ENCODE measurements at places on chromosomes 2 and 18. TPM values are rescaled to one million over a fixed set of nuclear protein-coding genes. Genes with fewer than 3 reads are reported as not detected.
A peak's percentile ranks its signal among the peaks of the same experiment; 100 is the strongest.

IRS1 gene
- total RNA-seq = 14.5 TPM

FBXO48 gene
- 0.79 TPM for total RNA-seq

RGPD3 gene
- total RNA-seq = 0.30 TPM

TMEM178A gene
- total RNA-seq = 3.2 TPM

IL36RN gene
- 10.9 TPM for total RNA-seq

CNGA3 gene
- total RNA-seq = 0.10 TPM

RAB31 gene
- total RNA-seq = 31.1 TPM

TEX44 gene
- total RNA-seq = not detected

GRCh38 chr2:237223201-237223861, 137.6 kb downstream of the COPS8 start:
- DNase-seq = peak; percentile 56

DNA sequence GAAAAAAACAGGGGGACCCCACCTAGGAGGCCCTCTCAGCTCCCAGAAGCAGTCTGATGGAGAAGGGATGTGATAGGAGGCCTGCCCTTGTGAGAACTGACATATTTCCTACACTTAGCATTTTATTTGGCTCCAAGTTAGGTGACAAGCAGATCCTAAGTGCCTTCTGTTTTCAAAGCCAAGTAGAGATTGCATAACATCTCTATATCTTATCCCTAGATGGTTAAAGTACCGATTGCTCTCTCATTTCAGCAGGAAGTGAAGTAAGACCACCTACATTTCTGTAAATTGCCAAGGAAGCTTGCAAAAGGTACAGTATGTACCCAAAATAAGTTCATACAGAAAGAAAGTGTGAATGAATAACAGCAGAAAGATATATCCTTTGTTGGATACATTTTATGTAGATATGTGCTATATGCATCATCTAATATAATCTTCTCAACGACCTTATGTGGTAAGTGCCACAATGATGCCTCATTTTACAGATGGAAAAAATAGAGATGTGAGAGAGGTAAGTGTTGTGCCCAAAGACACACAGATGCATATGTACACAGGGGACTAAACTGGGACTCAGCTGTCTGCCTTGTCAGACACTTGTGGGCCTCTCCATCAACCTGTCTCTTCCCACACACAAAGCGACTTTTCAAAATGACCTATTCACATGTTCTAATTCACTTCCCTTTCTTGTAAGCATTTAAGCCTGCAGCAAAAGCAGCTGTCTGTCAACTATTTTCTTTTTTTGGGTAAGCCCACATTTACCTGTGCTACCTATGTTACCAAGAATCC, 38.9 kb downstream of the DHRS9 start:
- no peak for DNase-seq

DNA sequence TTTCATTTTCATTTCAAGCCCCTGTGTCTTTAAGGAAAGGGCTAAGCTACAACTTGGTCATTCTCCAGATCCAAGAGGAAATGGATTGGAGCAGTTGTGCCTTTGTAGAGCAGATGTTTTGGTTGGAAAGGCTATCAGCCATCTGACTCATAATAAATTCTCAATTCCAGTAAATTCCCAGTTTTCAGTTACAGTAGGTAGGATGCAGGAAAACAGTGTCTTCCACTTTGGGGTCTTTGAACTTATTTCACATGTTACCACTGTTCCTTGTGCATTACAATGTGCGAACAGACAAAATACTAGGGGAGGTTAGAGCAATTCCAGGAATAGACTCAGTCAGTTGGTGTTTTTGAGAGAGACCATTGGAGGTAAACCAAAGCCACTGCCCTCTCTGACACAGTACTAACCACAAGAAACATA, 211.9 kb downstream of the BABAM2 start:
- peak; percentile 81 for DNase-seq

DNA sequence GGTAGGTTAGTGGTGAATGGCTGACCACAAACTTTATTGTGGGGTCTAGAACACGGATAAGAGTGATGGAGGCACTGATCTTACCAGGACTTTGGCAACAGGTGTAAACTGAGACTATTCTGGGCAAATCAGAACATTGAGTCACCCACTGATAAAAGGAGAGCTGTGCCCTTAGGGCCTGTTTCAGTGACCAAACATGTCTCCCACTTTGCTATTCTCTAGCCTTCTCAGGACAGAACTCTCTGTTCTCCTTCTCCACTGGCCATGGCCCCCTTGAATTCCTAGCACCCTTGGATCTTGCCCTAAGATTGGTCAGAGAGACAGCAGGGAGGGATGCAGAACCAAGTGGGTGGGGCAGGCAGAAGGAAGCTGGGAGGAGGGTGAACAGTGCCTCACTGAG, 18.3 kb downstream of the TRPM8 start:
- DNase-seq = no peak

DNA sequence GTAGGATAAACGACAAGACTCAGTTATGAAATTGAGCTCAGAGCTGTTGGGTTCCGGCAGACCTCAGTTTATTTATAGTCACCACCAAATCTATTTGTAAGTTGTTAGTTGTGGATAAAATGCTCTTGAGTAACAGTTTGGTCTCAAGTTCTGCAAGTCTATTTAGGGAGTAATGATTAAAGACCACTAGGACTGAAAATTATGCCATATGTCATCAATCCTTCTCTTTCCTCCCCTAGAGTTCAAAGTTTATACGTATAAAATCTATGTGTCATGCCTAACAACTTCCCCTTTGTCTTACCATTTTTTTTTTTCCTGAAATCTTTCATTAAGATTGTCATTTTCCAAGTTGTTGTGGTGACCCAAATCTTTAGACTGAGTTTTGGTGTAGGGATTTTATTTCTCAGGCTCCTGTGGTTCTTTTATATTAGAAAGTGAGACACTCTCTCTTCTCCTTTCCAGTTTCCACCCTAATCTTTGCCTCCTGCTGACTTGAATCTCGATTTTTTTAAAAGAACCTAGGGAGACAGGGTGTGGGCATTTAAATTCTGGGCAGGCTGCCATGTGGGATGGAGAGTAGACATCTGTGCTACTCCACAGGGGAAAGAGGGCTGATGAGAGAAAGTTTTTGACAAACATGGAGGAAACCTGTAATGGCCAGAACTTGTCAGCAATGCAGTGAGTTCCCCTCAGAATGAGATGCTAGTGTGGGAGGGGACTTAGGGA, 51.0 kb downstream of the LAMA3 start:
- no peak for DNase-seq

GRCh38 chr2:103529798-103530502, 768.1 kb downstream of the TMEM182 start:
- DNase-seq = no peak

- no peak for DNase-seq
Observed at GRCh38 chr2:31415421-31415820, 879 bp upstream of the XDH start.

DNA sequence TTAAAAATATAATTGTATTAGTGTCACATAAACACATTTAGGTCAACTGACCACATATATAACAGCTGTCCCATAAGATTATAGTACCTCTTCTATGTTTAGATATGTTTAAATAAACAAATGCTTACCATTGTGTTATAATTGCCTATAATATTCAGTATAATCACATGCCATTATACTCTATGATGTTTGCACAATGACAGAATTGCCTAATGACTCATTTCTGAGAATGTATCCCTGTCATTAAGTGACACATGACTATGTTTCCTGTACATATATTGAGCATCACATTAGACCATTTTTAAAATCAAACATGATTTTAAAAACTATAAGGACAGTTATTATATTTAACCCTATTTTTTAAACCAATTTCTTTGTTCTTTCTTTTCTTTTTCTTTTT, 89.8 kb downstream of the HS6ST1 start:
- no peak for DNase-seq

DNA sequence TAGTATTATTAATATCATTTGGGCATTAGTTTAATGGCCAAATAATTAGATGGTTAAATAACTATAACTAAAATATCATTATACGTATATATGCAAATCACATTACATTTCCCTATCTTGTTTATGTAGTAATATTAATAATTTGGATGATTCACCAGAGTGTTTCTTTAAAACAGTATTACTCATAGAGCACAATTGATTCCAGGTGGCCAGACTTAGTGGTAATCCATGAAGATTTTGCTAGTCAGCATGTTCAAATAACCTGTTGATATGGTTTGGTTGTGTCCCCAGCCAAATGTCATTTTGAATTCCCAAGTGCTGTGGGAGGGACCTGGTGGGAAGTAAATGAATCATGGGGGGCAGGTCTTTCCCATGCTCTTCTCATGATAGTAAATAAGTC, 782.3 kb downstream of the LRP1B start:
- DNase-seq = no peak

GRCh38 chr18:13051950-13052349, 60.8 kb downstream of the CEP192 start:
- no peak for DNase-seq

DNA sequence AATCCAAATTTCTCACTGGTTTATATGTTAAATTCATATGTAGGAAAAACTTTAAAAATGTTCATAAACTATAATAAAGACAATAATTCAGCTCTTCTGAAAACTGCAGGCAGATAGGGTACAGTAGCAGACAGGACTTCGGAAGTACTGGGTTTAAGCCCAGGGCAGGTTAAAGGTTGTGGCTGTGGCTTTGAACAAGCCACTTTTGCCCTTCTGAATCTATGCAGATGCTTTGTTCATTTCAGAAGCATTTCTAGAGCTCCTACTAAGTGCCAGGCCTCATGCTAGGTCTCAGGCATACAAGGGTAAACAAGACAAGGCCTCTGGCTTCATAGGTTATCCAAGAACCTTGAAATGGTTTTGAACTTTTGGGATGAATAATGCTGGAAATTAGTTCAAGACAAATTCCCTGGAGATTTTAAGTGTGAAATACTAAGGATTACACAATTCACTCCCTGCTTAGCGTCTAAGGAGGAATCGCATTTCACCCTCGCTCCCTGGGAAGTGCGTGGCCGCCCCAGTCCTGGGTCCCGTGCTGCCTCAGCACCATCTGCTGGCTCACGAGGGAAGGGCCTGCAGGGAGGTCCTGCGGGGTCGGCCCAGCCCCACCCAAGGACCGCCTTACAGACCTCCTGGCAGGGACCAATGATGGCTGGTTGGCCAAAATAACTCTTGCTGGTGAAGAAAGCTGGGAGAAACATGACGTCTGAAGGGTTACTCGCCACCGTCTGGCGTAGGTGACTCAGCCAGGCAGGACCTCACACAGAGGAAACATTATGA, 67.7 kb upstream of the L3MBTL4 start:
- peak; percentile 89 for DNase-seq

Data from skin of body (tissue), 3 donors.